ENCODE measurements at places on chromosomes 1 and 21.

GRCh38 chr1:198534548-198535418, 5.7 kb downstream of the ATP6V1G3 start:
- DNase-seq, result no peak

- no peak for DNase-seq
These were observed 105.3 kb downstream of the RGS2 start for GRCh38 chr1:192914092-192914491.

- DNase-seq, result peak; percentile 66
These were observed 1.4 kb downstream of the MEGF6 start for GRCh38 chr1:3609769-3610526.

DNA sequence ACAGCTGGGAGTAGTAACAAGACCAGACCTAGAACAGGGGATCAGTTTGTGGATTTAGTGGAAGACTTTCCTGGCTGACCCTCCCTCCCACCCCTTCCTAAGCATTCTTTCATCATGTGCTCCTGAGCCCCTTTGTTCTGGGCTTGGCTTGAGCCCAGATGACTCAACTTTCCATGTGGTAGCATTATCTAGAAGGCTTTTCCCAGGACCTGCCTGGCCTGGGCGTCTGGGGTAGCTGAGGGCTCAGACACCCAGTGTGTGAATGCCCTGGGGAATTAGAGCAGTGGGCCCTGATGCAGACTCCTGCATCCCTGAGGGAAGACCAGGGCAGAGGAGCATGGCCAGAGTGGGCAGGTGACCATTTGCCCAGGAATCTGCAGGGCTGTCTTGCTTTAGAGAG, 44.1 kb upstream of the TSPAN2 start:
- no peak for DNase-seq

DNA sequence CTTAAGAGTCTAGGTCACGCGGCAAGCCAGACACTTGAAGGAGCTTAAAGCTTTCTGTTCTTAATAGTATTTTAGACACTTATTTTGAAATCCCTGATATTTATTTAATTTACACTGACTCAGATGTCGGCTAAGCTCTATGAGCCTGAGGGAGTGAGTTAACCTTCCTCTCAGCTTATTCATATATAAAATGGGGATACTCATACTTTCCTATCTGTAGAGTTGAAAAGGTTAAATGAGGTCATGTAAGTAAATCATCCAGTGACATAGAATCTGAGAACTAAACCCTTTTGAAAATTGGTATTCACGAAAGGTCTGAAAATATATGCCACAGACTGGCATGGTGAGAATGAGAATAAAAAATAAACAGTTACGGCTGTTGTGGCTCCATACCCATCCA, 1.4 kb upstream of the GPR161 start:
- DNase-seq, result no peak

DNA sequence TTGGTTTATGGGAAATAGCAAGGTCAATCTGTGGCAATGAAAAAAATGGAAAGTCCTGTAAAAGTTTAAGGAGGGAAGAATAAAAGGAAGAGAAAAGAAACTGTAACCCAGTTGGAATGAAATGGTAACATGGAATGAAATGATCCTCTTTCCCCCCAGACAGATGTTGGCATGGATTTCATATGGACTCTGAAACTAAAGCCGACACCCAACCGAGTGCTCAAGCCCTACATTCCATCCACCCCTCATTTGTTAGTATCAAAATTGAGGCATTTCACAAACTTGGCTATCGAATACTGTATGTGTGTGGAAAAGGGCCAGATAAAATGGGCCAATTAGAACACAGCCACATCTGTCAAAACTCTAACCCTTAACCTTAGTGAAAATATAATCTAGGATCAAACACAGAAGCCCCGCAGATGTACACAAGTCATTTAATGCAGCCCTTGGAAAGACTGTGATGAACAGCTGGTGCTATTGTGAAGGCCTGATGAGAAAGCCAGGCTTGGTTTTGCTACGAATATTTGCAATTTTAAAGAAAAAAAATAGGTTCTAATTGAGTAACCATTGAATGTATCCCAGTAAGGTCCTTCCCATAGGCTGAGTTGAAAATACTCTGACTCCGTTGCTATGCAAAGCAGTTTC, 72.6 kb upstream of the RGL1 start:
- DNase-seq, result no peak

DNA sequence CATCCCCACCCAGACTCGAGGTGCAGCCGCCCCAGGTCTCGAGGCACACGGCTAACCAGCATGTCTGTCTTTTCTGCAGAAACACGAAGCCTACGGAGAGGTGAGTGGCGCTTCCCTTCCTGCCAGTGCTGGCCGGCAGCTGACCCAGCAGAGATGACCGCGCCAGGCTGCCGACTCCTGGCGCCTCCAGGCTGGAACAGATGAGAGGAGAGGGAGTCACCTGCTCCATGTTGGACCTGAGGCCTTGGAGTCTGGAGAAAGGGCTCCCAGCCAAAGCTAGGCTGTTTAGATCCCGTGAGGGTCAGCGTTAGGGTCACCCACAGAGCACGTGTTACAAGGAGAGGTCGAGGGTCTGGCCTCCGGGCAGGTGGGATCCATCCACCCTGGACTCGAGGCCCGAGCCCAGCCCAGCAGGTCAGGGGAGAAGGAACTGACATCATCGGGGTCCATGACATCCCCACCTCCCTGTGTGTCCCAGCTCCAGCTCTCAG, 14.9 kb downstream of the COL6A2 start:
- DNase-seq, result no peak

GRCh38 chr1:243465081-243465480, 209.2 kb downstream of the SDCCAG8 start:
- DNase-seq, result no peak

DNA sequence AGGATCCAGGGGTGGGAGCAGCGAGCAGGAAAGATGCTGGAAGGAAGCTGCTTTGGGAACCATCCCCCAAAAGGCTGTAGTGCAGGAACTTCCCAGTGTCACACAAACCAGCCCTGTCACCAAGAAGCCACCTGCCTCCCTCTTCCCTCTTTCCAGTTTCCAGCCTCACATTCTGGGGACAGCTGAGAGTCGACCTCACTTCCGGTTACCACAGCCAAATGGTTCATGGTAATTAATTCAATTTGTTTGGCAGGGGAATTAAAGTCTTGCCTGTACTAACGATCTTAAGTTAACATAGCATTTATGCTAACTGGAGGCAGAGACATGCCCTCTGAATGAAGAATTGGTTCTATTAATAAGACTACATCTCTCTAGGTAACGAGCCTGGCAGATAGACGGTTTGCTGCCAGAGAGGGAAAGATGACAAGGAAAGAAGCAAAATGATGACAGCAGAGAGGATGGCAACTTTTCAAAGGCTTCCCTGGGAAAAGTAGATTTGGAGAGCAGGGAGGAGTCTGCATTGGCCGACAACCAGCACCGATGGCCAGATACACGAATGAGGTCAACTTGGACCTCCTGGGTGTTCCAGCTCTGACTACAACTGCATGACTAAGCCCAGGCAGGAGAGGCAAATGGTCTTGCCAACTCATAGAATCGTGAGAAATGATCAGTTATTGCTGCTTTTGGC, 64.1 kb downstream of the TMCO4 start:
- no peak for DNase-seq

- DNase-seq, result no peak
These were observed 376.4 kb upstream of the KAZN start for GRCh38 chr1:14222086-14222485.

- no peak for DNase-seq
These were observed 2.2 kb downstream of the VAMP4 start for GRCh38 chr1:171739656-171740055.

- DNase-seq, result no peak
These were observed 222.0 kb downstream of the TRABD2B start for GRCh38 chr1:47774986-47775834.

DNA sequence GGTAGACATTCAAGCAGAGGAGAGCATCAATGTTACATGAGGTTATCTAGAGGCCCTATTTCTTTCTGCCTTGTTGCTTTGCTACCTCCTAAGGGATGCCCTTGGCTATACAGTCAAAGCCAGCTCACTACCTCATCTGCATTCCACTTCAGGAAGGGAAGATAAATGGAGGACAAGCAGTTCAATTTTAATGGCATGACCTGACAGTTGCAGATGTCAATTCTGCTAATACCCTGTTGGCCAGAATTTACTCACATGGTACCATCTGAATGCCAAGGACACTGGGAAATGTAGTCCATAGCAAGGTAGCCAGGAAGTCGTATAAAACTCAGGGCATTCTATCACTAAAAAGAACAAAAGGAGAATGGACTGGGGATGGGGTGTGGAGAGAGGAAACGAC, 31.5 kb downstream of the PALMD start:
- no peak for DNase-seq

- DNase-seq, result peak; percentile 71
These were observed 735 bp downstream of the NBL1 start for GRCh38 chr1:19644681-19645410.

DNA sequence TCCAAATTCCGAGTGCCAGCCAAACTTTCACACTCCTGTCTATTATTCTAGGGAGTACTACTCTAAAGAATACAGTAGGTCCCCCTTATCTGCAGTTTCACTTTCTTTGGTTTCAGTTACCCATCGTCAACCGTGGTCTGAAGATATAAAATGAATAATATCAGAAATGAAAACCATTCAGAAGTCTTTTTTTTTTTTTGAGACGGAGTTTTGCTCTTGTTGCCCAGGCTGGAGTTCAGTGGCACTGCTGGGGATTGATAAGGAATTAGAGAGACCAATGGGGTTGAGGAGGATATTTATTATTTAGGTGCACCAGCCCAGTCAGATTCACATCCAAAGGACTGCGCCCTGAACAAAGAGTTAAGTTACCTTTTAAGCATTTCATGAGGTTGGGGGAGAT, 52.9 kb upstream of the SRSF10 start:
- no peak for DNase-seq

DNA sequence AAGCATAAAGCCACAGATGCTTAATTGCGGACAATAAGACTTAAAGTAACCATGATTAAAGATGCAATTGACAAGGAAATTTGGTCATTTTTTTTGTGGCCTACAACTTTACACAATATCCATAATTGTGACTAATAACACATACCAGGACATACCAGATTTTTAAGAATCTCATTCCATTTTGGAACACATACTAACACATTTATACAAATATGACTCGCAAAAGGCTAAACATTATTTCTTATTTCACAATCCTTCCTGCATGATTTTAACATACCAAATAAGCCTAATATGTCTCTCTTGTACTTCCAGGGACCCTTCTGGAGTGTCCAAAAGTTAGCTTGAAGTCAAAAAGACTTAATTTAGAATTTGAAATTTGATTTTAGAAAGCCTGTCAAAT, 48.8 kb downstream of the DR1 start:
- DNase-seq, result no peak

GRCh38 chr21:25960402-25960801, 210.2 kb downstream of the APP start:
- peak; percentile 78 for DNase-seq

DNA sequence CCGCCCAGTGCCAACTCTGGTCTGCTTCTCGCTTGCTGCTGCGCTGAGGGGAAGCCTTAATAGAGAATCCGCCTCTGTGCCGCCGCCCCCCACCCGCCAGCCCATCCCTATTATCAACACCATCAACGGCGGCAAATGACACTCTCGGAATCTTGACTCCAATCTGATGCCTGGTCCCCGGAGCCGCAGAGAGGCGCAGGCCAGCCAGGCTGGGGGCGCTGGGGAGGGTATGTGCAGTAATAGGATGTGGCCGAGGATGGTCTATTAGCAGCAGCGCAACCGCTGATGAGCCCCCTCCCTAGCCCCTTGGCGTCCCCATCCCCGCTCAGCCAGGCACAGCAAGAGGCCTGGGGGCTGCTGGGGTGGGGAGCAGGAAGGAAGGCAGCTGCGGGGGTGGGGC, 15.1 kb upstream of the DMBX1 start:
- no peak for DNase-seq

DNA sequence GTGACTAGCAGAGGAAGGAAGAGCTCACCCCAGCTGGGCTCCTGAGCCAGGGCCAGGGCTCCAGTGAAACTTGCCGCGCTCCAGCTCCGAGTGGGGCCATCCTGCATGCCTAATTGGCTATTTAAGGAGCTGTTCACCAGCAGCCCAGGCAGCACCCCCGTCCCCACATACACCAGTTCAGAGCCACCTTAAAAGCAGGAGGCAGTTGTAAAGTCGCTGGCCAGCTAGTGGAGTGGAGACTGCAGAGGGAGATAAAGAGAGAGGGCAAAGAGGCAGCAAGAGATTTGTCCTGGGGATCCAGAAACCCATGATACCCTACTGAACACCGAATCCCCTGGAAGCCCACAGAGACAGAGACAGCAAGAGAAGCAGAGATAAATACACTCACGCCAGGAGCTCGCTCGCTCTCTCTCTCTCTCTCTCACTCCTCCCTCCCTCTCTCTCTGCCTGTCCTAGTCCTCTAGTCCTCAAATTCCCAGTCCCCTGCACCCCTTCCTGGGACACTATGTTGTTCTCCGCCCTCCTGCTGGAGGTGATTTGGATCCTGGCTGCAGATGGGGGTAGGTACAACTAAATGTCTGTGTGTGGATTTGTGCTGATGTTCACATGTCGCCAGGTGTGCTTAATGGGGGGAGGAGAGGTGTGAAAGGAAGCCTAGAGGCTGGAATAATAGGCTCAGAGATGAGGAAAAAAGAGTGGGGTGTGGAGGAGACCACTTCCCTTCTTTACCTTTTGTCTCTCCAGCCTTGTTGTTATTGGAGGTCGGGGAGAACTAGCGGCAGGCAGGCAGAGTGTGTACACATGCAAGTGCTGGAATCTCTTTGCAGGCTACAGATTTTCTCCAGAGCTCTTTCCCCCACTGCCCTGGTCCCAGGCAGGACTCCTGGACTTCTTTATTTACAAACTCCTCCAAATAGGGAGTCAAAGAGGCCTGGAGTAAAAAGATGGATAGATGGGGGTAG, at the start of gene CA14:
CA14 (plus strand) TSS at position 151 of the 962 bp plus-strand sequence; CDS start at position 506, 355 bp downstream.
- DNase-seq, result peak; percentile 80

GRCh38 chr1:234745276-234745675, 135.3 kb upstream of the IRF2BP2 start:
- no peak for DNase-seq

DNA sequence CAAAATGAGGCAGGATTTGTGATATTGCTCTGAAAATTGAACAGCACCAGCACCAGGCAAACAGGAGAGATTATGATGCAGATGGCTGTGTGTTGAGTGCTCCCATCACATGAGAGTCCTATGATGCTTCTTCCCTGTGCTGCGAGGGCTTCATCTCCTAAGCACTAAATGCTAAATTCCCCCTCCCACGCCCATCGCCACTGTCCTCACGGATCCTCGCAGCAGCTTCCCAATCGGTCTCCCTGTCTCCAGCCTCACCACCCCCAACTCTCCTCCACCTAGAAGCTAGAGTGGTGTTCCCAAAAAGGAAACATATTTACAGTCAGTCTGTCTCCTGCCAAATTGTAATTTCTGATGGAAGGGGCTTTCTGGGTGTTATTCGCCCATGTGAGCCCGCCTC, 4.9 kb upstream of the BACE2 start:
- DNase-seq, result no peak

- DNase-seq, result no peak
These were observed 3.2 kb upstream of the MIB2 start for GRCh38 chr1:1612104-1612400.
